ENCODE measurements at places on chromosomes 12 and 14.

- no peak for DNase-seq
Observed at GRCh38 chr12:86550218-86551145, 294.3 kb upstream of the MGAT4C start.

GRCh38 chr14:61264010-61264571 lies 17.0 kb downstream of the TMEM30B start:
- DNase-seq, result no peak

DNA sequence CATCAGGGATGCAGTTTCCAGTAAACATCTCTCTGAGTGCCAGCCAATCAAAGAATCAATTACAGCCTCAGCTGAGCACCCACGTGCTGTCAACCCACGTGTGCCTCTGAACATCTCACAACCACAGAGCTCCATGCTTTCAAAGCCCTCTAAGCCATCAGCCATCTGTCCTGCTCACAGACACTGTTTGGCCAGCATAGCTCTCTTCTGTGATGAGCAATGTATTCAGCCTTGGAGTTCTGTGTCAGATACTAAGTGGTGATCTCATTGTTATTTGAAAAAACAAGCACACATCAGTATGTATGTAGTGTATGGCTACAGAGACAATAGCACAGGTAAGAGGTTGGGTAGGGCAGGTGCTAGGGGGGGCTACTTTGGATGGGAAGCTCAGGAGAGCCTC lies 94.3 kb downstream of the RGS6 start:
- no peak for DNase-seq

- no peak for DNase-seq
Observed at GRCh38 chr14:57492859-57493258, 798 bp downstream of the CCDC198 start.

GRCh38 chr12:98121963-98122362 lies 393.4 kb upstream of the TMPO start:
- no peak for DNase-seq

GRCh38 chr12:64296301-64296700 lies 74.2 kb upstream of the KICS2 start:
- DNase-seq, result no peak

DNA sequence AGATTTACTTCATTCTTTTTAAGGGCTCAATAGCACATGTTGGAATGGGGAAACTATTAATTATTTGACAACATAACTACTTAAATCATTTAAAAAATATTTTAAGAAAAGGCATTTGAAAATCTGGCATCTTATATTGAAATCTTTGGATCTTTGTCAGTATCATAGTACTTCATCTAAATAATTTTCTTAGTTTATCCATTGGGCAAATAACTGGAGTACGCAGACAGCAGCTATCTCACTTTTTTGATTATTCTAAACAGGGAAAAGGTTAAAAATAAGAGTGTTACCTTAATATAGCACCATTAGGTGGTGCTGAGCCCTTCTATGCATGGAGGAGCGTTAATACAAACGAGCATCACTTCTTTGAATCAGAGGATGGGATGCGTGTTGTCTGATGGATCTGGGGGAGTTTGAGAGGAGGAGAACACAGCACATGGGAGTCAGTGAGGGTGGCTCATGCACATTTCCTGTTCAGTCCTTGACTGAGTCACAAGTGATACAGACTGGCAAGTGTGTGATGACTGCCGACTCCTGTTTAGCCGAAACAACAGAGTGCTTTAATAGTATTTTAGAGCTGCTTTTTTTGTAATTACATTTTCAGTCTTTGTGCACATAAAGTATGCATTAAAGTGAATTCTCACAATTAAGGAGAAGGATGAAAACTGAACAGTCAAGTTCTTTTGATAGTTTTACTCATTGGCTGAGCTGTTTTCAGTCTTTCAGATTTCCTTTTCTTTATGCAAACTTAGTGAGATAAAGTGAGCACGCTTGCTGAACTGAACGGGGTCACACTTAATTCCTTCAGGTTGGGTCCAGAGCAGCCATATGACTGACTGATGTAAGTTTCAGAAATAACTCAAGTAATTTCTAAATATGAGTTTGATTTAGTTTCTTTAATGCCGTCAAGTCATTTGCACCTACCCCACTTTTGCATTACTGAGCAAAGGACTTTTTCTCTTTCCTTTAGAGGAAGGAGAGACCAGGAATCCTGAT lies 92.7 kb downstream of the DIP2B start:
- no peak for DNase-seq

DNA sequence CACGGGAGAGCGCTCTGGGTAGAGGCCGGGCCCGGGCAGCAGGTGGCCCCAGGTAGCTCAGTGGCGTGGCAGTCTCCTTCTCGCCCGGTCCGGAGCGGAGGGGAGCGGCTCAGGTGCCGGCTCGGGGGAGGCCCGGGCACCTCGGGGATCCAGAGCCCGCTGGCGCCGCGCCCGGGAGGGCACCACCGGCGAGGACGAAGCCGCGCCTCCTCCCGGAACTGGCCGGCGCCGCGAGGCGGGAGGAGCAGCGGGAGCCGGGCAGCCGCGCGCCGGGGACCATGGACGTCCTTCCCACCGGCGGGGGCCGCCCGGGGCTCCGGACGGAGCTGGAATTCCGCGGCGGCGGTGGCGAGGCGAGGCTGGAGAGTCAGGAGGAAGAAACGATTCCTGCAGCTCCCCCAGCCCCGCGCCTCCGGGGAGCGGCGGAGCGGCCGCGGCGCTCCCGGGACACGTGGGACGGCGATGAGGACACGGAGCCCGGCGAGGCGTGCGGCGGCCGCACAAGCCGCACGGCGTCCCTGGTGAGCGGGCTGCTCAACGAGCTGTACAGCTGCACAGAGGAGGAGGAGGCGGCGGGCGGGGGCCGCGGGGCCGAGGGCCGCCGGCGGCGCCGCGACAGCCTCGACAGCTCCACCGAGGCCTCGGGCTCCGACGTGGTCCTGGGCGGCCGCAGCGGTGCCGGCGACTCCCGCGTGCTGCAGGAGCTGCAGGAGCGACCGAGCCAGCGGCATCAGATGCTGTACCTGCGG lies 21.5 kb upstream of the GNS start:
- no peak for DNase-seq

GRCh38 chr12:64061868-64062375 lies 160.2 kb downstream of the KICS2 start:
- no peak for DNase-seq

DNA sequence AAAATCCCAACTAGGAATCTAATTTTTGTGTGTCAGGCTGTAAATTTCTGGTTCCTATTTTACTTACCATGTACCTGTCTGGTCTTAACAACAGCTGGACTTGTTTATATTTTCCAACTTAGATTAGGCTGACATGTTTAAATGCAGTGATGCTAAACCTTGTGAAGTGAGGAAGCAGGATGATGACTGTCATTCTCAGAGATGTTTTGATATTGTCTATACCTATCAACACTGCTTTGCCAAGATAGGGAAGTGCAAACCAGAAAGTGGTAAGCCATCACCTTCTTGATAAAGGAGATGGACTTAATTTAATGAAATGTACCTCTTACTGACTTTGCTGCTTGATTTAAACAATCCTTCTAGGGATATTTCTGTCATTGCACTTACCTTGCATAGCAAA lies 2.1 kb downstream of the BICD1 start:
- DNase-seq, result no peak

GRCh38 chr14:55731881-55732498 lies 152.0 kb downstream of the KTN1 start:
- no peak for DNase-seq

DNA sequence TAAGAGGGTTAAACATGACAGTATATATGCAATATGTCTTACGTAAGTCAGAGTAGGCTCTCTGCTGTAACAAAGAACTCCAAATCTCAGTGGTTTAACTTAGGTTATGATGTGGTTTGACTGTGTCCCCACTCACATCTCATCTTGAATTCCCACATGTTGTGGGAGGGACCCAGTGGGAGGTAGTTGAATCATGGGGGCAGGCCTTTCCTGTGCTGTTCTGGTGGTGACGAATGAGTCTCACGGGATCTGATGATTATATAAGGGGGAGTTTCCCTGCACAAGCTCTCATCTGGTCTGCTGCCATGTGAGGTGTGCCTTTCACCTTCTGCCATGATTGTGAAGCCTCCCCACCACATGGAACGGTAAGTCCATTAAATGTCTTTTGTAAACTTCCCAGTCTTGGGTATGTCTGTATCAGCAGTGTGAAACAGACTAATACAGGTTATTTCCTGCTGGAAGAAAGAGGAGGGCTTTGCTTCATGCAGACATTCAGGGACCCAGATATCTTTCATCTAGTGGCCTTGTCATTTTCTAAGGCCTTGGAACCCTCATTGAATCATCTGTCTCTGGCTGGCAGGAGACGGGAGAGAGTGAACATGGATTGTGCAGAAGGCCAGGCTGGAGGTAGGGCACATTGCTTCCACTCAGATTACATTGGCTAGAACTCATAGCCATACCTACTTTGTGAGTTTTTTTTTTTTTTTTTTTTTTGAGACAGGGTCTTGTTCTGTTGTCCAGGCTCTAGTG lies 96.1 kb downstream of the CRADD start:
- no peak for DNase-seq

DNA sequence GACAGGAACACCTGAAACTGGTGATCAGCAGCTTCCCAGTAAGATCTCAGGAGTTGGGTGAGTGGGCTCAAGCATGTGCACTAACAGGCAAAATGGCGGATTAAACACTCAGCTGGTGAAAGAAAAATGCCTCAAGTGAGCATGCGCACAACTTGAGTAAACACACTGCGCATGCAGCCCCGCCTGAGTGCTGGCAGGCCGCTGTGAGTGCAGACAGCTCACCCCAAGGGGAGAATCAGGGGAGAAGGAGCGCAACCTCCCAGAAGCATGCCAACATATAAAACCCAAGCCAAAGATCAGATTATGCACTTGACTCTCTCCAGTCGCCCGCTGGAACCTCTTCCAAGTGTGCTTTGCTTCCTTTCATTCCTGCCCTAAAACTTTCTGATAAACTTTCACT lies 125.8 kb downstream of the VRK1 start:
- no peak for DNase-seq

DNA sequence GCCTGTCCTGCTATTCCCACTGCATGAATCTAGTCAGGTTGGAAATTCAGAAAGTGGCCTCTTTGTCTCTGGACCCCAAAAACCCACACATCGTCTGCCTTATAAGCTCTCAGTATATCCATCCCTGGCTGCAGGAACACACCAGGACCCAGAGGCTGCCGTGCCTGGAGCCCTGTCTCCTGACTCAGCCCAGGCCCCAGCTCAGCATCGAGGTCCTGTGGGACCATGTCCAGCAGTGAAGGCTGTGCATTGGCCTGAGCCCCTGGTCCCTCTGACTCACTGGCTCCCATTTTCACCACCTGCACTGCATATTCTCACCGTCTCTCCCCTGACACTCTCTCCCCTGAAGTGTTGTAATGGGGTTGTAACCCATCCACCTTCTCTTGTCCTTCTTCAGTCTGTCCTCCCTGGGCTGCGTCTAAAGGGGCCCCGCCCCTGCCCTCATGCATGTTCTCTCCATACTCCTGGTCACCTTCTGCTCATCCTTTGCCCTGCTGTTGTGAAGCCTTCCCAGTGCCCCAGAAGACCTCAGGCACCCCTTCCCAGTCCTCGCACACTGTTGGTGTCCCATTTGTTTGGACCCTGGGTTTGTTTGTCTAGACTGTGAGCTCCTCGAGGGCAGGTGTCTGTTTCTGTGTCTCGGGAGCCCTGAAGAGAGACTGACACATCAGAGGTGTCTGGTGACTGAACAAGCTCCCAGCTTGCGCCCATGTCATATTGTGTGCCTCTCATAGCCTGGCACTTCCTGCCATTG lies 43.8 kb downstream of the EVL start:
- DNase-seq, result no peak

GRCh38 chr12:124159655-124160054 lies 135.2 kb upstream of the RFLNA start:
- DNase-seq, result no peak

GRCh38 chr12:28586481-28586880 lies 396.2 kb downstream of the CCDC91 start:
- no peak for DNase-seq

- no peak for DNase-seq
Observed at GRCh38 chr14:99320621-99321235, 48.7 kb upstream of the BCL11B start.

- DNase-seq, result no peak
Observed at GRCh38 chr12:108614041-108614440, 16.2 kb upstream of the TMEM119 start.

DNA sequence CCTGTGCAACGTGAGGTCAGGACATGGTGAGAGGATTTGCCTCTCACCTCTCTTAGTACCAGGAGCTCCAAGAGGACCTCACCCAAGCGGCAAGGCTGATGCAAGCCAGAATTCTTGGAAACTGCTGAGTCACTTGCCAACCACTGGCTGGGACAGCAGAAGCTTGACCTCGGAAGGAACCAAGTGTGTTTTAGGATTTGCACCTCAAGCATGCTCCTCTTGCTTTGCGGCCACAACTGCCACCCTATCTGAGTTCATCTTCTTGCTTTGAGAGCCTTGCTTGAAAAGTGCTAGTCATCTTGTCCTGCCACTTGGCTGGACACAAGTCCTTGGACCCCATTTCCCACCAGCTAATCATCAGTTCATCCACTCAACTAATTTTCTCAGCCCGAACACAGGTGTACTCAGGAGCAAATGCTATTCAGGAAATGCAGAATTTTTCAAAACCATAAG lies 195.8 kb downstream of the SLC25A21 start:
- no peak for DNase-seq

DNA sequence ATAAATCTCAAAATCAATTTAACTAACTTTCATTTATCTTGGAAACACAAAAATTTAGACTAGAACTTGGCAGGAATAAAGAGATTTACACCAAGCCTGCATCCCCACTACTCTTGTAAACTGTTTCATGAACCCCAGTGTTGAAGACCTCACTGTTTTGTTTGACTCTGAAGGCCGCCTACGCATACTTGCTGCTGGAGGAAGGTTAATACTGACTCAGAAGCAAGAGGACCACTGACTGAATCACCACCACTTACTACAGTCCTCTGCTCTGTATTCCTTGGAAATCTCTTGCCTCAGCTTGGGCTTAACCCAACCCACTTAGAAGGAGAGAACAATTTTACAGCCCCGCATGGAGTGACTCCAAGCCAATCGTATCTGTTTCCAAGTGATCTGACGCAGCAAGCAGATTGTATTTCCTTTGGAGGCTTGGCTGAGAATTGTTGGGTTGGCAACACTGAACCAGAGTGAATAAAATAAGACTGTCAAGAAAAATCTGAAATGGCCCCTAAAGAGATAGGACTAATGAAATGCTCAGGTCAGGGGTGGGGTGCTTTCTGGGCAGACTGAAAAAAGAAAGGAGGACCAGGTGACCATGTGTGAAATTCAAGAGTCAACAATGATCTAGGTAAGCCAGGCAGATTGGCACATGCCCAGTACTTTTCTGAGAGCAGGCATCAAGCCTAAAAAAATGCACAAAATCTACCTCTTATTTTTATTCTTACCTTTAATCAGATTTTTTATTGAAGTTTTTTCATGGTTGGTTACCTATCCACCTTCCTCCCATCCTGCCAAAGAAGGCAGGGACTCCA lies 248.6 kb downstream of the ZFP36L1 start:
- DNase-seq, result no peak

GRCh38 chr12:46205294-46205693 lies 63.5 kb downstream of the SLC38A1 start:
- DNase-seq, result no peak

- DNase-seq, result no peak
Observed at GRCh38 chr12:130526813-130527212, 189.1 kb downstream of the PIWIL1 start.
